ENCODE measurements at places on chromosomes 16 and 17.

DNA sequence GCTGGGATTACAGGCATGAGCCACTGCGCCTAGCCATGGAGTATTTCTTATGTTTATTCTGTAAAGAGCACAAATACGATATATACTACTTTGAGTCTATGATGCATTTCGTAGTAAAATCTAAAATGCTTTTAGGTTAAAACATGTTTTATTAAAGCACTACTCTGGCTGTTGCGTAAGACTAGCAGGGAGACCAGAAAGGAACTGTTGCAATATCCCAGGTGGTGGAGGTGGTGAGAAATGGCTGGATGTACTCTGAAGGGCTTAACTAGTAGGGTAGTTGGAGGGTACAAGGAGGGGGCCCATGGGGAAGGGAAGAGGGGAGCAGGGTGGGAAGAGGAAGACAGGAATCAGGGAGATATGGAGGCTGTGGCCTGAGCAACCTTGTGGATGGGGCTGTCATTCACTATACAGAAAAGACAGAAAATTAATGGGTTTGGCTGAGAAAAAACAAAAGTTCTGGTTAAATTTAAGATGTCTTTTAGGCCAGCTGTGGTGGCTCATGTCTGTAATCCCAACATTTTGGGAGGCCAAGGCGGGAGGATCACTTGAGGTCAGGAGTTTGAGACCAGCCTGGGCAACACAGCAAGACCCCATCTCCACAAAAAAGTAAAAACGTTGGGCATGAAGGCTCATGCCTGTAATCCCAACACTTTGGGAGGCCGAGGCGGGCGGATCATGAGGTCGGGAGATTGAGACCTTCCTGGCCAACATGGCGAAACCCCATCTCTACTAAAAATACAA lies 35.8 kb downstream of the ST3GAL2 start:
- DNase-seq: no peak

GRCh38 chr17:45391291-45391690 lies 41.4 kb downstream of the ARHGAP27 start:
- DNase-seq: no peak

DNA sequence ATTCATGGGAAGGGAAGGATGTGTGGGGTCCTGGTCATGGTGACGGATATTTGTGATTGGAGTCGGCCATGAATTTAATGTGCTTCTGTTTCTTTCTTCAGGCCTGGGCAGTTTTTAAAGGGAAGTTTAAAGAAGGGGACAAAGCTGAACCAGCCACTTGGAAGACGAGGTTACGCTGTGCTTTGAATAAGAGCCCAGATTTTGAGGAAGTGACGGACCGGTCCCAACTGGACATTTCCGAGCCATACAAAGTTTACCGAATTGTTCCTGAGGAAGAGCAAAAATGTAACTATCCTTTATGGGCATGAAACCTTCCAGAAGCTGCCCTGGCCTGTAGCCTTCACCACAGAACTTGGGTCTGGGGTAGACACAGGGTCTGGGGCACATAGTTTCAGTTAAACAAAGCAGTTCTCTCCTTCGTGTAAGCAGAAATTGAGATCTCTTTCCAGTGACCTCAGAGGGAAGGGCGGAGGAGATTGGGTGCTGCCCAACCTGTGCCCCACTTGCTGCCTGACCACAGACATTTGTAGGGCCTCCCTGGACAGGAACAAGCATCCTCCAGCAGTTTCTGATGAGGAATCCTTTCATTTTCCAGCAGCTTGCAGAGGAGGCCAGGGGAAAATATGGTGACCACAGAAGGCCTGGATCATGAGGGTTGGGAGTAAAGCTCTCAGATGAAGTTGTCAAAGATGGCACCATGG lies 10.1 kb downstream of the IRF8 start:
- DNase-seq: no peak

DNA sequence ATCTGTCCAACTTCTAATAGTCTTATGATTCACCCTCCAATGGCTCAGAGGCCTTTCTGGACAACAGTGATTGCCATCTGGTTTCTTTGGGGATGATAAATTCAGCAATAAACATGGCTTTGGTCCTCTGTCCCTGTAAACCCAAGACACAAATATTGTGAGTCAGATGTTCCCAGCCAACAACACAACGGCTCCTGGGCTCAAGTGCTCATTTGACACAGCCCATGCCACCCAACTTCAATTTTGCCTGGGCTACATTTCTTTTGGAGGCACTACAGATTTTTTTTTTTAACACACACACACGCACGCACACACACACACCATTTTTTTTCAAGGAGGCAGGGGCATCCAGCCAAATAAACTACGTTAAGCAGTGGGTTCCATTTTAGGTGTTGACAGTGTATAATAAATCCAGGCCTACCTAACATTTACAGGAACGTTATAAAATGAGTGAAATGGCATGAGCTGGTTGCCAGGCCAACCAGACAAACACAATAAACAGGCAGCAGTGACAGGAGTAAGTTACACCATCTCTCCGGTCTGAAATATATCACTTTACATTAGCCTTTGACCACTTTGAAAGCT lies 939.9 kb upstream of the SOX9 start:
- DNase-seq: no peak

GRCh38 chr17:39981766-39982375 lies 1.3 kb downstream of the PSMD3 start:
- no peak for DNase-seq

GRCh38 chr16:79210607-79211006 lies 389.9 kb downstream of the MAF start:
- DNase-seq: no peak

GRCh38 chr16:28277537-28278388 lies 14.6 kb upstream of the SBK1 start:
- DNase-seq: peak; percentile 77

GRCh38 chr17:17141279-17141678 lies 64.9 kb downstream of the PLD6 start:
- DNase-seq: no peak

DNA sequence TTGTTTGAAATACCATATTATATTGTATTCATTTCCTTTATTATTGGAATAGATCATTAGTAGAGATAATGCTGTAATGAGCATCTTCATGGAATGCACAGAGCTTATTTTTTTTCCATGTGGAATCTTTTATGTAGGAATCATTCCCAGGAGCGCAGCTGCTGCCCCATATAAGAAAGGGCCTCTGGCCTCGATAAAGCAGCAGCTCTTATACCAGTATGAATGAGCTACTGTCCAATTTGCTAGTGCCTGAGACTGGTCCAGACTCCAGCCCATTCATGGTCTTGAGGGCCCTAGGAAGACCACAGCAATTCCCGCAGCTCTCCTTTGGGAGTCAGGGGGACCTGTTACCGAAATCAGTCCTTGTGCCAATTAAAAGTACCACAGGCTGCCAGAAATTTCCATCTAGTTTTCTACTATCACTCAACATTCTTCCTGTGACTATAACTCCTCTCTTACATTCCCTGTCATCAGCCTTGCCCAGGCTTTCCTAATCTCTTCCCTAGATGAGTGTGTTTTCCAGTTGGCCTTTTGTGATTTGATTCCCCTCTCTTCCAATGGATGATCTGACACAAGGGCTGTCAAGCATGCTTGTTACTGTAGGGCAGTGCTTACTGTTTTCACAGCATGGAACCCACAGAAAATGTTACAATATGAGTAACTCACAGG lies 1.9 kb downstream of the ZNF843 start:
- DNase-seq: no peak

All from stimulated activated CD8-positive, alpha-beta memory T cell treated with anti-CD3 and anti-CD28 coated beads, Interleukin-7, amount 100 ng/mL, for 1 hour (primary cell).